ENCODE measurements at places on chromosomes 6 and 20.

DNA sequence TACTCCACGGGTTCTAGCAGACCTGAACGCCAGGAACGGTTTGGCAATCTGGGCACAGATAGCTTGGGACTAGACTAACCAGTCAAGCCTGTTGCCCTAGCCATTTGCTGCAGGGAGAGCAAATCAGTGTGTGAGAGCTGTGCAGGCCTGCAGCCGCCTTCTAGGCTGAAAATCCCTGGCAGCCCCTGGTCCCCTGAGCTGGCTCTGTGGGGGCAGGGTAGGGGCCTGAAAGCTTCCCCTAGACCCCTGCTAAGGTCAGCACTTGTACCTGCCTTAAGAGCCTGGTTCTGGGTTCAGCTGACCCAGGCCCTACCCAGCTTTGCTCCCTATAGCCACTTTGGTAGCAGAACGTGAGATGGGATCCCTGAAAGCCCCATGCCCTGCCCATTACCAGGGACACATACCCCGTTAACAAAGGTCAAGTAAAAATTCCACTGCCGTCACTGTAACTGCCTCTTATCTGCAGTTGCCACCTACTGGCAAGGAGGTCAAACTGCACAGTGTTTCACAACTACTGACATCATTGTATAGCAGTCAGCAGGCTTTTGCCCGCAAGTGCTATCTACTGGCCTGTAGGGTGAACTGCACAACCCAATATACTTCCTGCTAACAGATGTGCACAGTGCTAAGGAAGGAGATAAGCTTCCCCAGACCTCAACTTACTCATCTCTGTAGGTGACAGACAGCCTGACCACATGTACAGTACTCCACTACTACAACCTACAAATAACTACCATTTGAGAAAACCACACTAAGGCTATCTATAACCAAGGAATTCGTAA is 95.1 kb upstream of the OLIG3 start:
- peak; percentile 76 for DNase-seq

GRCh38 chr6:166253778-166254204 is 54.4 kb downstream of the PRR18 start:
- DNase-seq: no peak

GRCh38 chr6:89581689-89582088 is 56.9 kb downstream of the LYRM2 start:
- DNase-seq: no peak

GRCh38 chr6:22064558-22064957 is 232.3 kb downstream of the PRL start:
- no peak for DNase-seq

- DNase-seq: no peak
Measured at GRCh38 chr6:44133981-44134711, 6.8 kb downstream of the TMEM63B start.

DNA sequence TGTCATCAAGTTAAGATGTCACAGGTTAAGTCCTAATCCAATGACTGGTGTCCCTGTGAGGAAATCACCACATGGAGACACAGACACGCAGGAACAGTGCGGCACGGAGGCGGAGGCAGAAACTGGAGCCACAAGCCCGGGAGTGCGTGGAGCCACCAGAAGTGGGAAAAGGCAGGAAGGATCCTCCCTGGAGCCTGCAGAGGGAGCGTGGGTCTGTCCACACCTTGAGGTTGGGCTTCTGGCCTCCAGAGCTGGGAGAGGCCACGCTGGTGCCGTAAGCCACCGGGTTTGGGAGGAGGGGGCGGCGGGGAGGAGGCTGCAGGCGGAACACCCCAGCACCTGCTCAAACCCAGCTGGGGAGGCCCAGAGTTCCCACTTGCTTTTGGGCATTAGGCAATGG is 3.8 kb downstream of the CABLES2 start:
- DNase-seq: no peak

DNA sequence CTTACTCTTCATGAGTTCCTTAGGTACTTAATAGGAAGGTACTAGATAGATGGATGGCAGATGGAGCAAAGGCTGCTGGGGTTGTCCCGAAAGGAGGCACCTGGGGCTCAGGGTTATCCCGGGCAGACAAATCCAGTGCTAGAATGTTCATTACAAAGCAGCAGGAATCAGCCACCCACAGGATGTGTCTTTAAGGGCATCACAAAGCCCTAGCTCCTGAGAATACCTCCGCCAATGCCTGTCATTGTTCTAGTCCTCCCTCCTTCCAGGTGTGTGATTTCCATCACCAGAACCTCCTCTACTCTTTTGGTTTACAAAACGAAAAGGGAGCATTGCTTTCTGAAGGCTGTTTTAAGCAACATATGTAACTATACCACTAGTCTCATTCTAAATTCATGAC is 138.1 kb downstream of the KIF6 start:
- no peak for DNase-seq

DNA sequence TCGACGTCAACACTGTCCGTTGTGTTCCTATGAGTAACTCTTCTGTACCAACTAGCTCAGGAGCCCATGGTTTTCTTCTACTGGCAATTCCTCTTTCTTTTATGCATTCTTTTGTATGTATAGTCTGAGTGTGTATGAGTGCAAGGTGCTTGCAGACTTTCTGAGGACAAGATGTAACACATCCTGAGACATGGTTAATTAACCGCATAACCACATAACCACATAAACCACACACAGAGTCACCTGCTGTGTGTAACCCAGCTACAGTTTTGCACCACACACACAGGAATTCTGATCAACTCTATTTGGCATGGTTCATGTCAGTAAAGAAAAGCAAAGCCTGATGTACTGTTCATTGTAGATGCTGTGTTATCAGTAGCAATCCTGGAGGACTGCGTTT is 98.6 kb downstream of the DACT2 start:
- DNase-seq: no peak

DNA sequence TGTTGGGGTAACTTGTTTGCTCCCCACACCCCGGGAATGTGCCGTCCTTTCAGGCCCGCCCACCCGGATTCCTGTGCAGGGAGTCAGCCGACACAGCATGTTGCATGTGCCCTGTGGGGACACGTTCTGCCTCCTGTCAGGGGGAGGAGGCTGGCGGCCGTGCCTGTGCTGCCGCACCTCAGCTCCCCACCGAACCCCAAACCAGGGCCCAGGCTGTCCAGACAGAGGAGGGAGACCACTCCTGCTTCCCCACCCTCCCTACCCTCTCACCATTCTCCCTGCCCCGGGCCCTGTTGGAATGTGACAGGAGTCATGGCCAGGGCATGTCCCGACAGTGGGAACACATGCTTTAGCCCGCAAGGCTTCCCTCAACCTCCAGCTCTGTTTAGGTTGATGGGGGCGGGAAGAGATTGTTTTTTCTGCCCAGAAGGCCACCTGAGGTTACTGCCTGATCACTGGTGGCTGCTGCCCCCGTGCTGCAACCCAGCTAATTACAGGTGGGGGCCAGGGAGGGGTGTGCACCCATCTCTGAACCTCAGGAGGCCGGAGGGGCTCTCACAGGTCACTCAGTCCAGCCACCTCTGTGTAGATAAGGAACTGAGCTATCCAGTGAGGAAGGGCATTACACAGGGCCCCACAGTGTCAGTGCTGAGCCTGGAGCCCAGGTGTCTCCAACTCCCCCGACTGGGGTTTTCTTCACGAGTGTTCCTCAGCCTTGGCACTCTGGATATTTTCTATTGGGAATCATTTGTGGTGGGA is 13.6 kb downstream of the LRRC73 start:
- no peak for DNase-seq

DNA sequence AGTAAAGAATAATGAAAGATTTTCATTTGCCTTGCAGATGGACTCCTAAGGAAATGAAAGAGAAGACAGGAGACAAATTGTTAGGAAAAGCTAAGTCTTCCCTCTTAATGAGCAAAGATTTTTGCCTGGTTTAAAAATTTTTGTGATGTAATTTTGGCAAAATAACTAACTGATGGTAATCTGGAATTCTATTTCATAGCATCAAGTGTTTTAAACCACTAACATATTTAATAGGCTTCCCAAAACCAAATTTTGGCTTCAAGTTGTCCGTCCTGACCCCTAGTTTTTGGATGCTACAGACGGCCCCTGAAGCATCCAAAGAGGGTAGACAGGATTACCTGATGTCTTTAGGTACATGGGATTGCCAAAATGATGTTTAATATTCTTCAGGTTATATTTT is 124.3 kb downstream of the TPBG start:
- no peak for DNase-seq

DNA sequence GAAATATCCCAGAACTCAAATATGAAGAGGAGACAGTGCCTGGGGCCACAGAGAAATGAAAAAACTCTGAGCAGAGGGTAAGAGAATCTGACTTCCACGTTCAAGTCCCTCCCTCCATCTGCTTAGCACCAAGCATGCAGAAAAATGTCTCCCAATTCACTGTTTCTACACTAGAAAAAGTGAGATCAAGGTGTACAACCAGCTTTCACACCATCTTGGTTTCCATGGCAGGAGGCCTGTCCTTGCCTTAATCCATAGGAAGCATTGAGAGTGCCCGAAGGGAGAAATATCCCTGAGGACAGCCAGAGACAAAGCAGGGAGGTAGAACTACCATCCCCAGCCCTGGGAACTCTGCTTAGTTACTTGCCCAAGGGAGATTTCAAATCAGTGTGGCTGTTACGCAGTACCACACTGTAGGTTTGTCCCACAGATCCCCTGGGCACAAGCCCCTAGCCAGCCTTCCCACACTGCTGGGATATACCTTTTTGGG is 82.9 kb downstream of the SCML4 start:
- no peak for DNase-seq

DNA sequence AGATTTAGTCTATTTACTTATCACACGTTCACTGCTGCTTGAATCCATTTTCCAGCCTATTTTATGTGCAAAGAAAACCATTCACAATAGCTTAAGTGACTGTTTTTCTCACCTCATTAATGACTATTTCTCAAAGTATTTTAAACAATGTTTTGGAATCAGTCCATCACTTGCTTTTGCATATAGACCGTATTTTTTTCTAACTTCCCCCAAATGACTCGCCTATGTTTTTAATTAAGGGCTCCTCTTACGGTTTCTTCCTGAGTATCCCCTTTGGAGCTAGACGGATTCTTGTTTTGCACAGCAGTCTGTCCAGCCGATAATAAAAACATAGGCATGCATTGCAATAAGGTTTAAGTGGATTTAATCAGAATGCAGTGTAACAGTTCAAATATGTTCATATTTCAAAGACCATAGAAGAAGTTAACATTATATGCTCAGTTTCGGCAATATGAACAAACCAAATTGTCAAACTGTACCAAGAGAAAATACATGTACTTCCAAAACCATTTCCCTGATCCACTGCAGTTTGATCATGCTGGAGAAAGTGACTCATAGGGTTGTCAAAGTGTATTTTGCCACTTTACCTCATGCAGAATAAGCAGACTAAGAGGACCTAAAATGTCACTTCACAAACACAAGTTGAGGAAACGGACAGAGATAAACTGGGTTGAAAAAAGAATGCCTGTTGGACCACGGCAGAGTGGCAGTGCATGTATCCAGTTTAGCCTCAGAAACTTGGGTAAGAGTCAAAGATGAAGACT is 66.4 kb downstream of the HMGN3 start:
- no peak for DNase-seq

- DNase-seq: no peak
Measured at GRCh38 chr20:31673943-31674463, 36.3 kb downstream of the COX4I2 start.

DNA sequence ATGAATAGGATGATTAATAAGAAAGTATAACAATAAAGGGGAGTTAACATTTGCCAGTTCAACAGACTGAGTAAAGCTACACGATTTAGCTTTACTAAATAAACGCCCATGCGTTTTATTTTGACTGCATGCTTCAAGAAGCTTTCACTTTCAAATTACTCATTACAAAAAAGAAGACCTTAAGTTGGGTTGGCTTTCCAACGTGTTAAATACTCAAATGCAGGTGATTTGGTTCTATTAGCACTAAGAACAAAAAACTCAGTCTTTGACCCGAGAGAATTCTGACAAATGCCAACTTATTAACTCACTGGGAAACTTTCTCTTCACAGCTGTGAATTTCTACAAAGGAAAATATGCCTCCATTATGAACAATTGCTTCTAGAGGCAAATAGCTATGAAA is 24.8 kb downstream of the RNF146 start:
- no peak for DNase-seq

GRCh38 chr20:46070215-46070900 is 19.4 kb downstream of the NCOA5 start:
- DNase-seq: no peak

DNA sequence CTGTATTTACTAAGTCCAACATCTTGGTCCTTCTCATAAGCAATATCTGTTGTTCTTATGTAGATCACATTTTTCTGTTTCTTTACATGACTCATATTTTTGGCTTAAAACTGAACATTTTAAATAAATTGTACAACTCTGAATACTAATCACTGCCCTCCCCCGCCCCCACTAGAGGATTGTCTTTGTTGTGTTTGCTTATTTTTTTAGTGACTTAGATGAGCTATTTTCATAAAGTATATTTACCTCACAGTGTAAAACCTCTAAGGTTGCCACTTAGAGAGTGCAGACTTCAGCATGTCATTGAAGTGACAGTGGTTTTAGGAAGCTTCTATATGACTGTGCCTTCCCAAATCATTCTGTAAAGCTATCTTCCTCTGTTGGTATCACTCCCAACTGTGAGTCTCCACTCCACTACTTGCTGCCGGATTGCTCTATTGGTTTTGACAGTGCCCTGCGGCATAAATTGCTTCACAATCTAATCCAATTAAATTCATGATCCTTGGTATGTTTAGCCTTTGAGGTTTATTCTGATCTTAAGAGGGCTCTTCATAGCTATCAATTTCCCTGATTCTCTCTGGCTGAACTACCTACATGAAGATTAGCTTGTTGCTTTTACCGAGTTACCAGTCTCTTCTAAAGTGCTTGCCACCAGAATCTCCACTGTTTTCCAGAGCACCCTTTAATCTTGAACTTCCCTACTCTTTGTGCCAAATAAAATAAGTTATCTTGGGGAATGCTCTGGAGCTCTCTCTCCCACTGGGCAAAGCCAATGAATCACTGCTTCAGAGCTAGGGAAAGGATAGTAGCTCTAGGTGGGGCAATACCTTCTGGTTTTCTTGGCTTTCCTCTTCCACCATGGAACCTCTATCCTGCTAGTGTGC is 33.0 kb downstream of the SPTLC3 start:
- DNase-seq: no peak

- no peak for DNase-seq
Measured at GRCh38 chr6:20056350-20056992, 155.8 kb downstream of the MBOAT1 start.

- no peak for DNase-seq
Measured at GRCh38 chr6:34468378-34468892, 2.6 kb downstream of the PACSIN1 start.

- no peak for DNase-seq
Measured at GRCh38 chr20:56347628-56348304, 11.0 kb upstream of the FAM210B start.

- DNase-seq: no peak
Measured at GRCh38 chr6:133741375-133741861, 147.5 kb upstream of the TCF21 start.
